ENCODE measurements at places on chromosomes 4 and X. TPM values are rescaled to one million over a fixed set of nuclear protein-coding genes. Genes with fewer than 3 reads are reported as not detected.

- DNase-seq: no peak
These were observed 81.3 kb upstream of the TMEM33 start for GRCh38 chr4:41853973-41854372.

DNA sequence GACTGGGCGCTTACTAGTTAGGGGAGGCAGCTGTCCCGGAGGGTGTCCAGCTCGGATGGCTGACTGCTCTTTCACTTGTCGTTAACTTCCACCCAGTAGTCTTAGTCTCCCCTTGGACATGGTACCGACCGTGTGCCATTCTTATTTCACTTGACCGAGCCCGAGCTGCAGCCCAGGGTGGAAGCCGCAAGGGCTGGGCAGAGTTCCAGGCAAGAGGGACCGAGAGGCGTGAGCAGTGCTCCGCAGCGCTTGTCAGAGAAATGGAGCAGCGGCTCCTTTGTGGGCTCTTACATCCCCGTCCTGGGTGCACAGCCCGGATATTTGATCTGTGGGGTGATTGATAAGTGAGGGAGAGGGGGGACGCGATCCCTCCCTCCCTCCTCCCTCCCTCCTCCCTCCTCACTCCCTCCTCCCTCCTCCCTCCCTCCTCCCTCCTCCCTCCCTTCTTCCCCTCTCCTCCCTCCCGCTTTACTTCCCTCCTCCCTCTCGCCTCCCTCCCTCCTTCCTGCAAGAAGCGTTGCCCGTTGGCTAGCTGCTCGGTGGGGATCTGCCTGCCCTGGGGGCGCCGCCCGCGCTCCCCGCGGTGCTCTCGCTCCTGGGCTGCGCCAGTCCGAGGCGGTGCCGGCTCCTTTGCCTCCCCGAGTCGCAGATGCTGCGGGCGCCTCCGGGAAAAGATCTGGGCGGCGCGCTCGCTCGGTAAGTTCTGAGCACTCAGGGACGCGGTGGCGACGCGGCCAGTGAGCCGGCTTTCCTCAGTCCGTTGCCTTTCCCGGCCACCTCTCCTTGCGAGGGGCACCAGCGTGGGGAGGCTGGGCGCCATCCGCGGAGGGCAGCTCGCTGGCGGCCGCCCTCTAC, at the start of gene SLITRK2:
SLITRK2 (plus strand) TSS at position 499 of the 855 bp plus-strand sequence. CDS start 4,597 bp downstream, outside the sequence.
- DNase-seq: no peak

The BEX3 gene
- polyA plus RNA-seq: 235 TPM

The LRCH2 gene
- 0.94 TPM for polyA plus RNA-seq

The FGF2 gene
- 3.7 TPM for polyA plus RNA-seq

- no peak for DNase-seq
These were observed 7.2 kb downstream of the CTSO start for GRCh38 chr4:155946486-155946885.

- DNase-seq: no peak
These were observed 3.9 kb upstream of the TTC29 start for GRCh38 chr4:146949559-146949958.

DNA sequence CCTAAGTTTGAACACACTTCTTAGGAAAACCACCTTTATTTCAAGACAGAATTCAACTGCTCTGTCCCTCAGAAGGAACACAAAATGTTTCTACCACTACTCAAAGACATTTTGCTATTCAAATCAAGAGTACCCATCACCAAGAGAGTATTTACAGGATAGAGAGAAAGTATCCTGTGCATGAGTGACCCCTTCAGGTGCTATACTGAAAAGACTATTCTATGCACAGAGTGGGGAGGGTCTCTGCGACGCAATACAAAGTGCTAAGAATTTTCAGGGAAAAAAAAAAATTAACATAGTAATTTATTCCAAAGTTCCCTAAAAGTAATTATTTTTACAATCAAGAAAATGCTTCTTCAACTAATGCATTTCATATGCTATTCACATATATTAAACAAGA, 346.4 kb upstream of the FAM241A start:
- DNase-seq: no peak

- DNase-seq: no peak
These were observed 460.1 kb downstream of the NAF1 start for GRCh38 chr4:162706632-162707031.

GRCh38 chrX:153634832-153635231, 12.2 kb upstream of the DUSP9 start:
- DNase-seq: no peak

GRCh38 chr4:153850533-153851280, 61.8 kb upstream of the SFRP2 start:
- DNase-seq: no peak

GRCh38 chr4:7797330-7797729, 142.3 kb downstream of the AFAP1 start:
- no peak for DNase-seq

Measured in endothelial cell of umbilical vein (primary cell).